ENCODE measurements at places on chromosomes 6 and 20. TPM values are rescaled to one million over a fixed set of nuclear protein-coding genes. Genes with fewer than 3 reads are reported as not detected.

The IMPG1 gene
- total RNA-seq, result not detected

The C20orf144 gene
- total RNA-seq, result not detected

The SPTLC3 gene
- 4.2 TPM for total RNA-seq

DNA sequence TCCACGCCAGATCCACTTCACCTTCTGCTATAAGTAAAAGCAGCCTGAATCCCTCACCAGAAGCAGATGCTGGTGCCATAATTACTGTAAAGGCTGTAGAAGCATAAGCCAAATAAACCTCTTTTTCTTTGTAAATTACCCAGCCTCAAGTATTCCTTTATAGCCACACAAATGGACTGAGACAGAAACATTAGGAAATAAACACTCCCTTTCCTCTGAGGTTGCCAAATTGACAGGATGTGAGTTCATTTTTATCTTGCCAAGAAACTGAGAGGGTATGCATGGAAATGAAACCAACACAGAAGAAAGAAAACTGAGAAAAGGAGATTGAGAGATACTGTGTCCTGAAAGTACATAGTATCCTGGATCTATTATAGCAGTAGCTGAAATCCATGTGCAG is 481.2 kb downstream of the HAO1 start:
- ATAC-seq, result no peak

The GNAS-AS1 gene
- not detected for total RNA-seq

The CDH4 gene
- total RNA-seq, result under 0.01 TPM

The CFAP206 gene
- total RNA-seq, result 0.23 TPM

The ADGRF4 gene
- total RNA-seq, result 0.46 TPM

DNA sequence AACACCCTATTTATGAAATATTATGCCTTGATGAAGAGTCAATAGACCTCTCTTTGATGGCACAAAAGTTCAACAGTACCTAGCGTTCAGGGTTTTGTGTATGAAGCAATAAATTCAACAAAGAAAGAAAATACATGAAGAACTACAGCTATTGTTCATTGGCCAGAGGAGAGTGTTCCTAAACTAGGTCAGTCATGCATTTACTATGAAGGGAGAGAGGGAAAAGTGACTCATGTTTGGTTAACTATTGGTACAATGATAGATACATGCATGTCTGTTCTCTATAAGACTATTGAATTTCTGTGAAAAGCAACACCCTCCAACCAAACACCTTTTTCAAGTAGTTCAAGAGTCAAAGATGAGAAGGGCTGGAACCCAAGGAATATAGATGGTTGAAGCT is 50.7 kb downstream of the CLIC5 start:
- ATAC-seq, result no peak

The PDE10A gene
- total RNA-seq, result 4.7 TPM

DNA sequence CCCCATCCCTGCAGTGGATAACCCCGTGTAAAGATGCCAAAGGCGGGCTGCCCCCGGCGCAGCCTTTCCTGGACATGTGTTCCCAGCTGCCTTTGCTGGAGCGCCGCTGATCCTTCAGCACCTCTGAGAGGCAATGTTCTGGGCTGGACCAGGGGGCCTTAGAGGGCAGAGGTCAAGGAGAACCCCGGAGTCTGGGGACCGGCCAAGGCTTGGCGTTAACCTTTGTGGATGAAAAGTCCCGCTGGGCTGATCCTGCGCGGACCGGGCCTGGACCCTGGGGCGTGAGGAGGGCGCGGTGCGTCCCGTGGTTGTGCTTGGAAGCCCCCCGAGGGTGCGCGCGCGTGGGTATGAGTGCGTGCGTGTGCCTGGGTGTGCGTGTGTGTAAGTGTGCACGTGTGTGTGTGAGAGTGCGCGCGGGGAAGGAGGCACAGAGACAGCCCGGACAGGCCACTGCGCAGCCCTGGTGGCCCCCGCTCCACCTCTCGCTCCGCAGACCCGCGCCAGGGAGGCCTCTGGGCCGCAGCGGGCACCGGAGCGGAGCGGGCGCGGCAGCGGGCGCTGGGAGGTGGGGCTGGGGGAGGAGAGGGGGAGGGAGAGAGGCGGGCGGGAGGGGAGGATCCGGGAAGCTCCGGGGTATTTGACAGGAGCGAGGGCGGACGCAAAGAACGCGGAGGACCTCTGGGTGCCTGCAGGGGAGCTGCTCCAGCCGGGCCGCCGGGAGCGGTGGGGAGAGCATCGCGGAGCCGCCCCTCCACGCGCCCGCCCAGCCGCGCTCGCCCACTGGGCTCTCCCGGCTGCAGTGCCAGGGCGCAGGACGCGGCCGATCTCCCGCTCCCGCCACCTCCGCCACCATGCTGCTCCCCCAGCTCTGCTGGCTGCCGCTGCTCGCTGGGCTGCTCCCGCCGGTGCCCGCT is at the start of gene SMOC2:
SMOC2 (plus strand) TSS at position 665 of the 914 bp plus-strand sequence; CDS start at position 852, 187 bp downstream.
- peak; percentile 74 for ATAC-seq

GRCh38 chr6:33885132-33886057 is 81.6 kb upstream of the MLN start:
- ATAC-seq, result no peak

GRCh38 chr6:121398127-121398526 is 37.3 kb upstream of the GJA1 start:
- no peak for ATAC-seq

GRCh38 chr6:73608761-73609160 is 45.0 kb downstream of the SLC17A5 start:
- ATAC-seq, result no peak

The WFDC5 gene
- total RNA-seq, result not detected

The GNRH2 gene
- not detected for total RNA-seq

DNA sequence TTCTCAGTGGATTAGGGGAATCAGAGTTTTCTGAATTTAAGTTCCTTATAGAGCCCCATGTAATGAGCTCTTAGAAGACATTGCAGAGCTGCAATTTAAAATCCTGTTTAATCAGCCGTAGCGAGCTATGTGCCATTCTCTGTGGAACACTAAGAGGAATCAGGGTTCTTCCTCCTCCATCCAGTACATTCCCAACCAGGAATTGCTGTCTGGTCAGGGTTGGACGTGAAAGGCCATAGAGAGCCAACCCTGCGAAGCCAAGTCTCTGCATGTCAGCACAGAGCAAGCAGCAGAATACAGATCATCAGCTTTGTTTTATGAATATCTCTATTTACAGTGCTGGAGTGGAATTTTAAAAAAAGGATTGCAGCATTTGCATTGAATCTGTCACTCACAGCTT is 366.0 kb downstream of the LAMA2 start:
- no peak for ATAC-seq

DNA sequence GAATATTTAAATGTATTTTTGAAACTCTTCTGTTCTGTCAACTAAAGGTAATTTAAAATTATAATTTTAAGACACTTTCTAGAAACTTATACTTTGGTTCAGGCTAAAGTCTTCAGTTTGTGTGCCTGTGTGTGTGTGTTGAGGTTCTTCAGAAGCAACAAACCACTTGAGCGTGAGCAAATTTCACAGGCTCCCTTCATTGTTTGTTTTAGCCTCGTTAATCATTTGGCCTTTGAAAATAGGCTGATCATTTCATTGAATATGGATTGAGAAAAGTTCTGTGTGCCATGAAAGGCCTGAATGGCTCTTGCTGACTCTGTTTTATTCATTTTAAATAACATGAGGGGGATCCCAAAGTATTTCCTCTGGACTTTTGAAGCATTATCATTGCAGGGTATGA is 420.1 kb downstream of the CDKAL1 start:
- ATAC-seq, result no peak

- ATAC-seq, result peak; percentile 41
Observed at GRCh38 chr6:13422681-13423221, 64.6 kb downstream of the GFOD1 start.

The PERP gene
- total RNA-seq, result 155 TPM

The MYL9 gene
- 1,785 TPM for total RNA-seq

- no peak for ATAC-seq
Observed at GRCh38 chr20:57686931-57687652, 22.7 kb downstream of the PMEPA1 start.

The B3GALT4 gene
- total RNA-seq, result 12.2 TPM

Measured in gastroesophageal sphincter (tissue), 4 donors.